ENCODE measurements at places on chromosomes 7 and 10.

- no peak for DNase-seq
Measured at GRCh38 chr7:14604606-14605005, 297.9 kb downstream of the DGKB start.

DNA sequence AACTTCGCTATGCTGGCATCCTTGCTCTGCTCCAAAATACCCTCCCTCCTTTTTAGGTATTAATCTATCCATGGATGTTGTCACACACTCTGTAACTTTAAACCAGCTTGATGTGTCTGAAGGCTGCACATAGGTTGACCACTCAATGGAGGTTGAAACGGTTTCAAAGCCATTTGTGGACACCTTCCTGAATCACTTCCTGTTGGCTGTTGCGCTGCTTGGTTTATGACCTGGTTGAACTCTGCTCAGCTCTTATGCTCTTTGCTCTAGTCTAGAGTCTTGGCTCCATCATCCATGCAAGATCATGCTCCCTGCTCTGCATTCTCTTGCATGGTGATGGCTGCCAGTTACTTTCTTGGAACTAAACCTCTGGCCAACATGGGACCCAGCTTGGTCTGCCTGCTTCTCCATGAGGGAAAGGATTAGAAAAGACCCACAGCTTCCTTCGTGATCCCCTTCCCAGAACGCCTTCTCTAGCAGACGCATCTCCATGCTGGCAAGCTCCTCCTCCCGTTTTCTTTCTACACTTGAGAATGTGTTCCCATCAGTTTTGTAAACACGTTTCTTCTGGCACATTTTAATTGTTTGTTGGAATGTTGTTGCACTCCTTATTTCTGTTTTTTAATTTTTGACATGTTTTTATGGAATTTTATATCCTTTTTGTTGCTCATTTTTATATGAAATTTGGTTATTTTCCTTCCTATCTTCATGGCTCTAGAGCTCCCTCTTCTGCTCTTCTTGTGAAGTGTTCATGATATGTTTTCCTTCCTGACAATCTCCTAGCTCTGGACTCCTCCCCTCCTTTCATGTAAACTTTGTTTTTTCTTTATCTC, 149.8 kb downstream of the XPNPEP1 start:
- no peak for DNase-seq

- DNase-seq: peak; percentile 70
Measured at GRCh38 chr7:154913638-154914307, 89.2 kb downstream of the PAXIP1 start.

- DNase-seq: no peak
Measured at GRCh38 chr10:125881192-125881591, at the start of gene DHX32. DHX32 (minus strand) TSS chr10:125881292; CDS start chr10:125880824, 468 bp downstream.

DNA sequence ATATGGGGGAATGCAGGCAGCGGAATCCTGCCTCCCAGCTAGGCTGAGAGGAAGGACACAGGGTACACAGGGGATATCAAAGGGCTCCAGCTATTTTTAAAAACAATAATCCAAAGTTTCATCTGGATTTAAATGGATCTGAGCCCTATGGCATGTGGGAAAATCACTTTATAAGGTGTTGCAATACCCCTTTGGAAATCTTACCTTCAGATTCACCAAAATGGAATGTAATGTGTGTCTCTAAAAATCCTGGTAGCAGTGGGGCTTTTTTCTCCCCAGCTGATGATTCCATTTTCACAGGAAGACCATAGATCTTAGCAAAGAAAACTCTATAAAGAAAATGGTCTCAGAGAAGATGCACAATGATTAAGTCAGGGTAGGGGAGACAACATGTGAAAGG, 722.2 kb downstream of the PARD3 start:
- no peak for DNase-seq

All from stimulated activated CD8-positive, alpha-beta memory T cell treated with anti-CD3 and anti-CD28 coated beads, Interleukin-12 subunit alpha, Interleukin-12 subunit beta, amount 100 ng/mL, for 4 hours (primary cell).